Memory B cell (primary cell): ENCODE measurements at places on chromosomes 6 and 20.

GRCh38 chr20:54251096-54251495, 43.2 kb downstream of the PFDN4 start:
- DNase-seq: no peak

DNA sequence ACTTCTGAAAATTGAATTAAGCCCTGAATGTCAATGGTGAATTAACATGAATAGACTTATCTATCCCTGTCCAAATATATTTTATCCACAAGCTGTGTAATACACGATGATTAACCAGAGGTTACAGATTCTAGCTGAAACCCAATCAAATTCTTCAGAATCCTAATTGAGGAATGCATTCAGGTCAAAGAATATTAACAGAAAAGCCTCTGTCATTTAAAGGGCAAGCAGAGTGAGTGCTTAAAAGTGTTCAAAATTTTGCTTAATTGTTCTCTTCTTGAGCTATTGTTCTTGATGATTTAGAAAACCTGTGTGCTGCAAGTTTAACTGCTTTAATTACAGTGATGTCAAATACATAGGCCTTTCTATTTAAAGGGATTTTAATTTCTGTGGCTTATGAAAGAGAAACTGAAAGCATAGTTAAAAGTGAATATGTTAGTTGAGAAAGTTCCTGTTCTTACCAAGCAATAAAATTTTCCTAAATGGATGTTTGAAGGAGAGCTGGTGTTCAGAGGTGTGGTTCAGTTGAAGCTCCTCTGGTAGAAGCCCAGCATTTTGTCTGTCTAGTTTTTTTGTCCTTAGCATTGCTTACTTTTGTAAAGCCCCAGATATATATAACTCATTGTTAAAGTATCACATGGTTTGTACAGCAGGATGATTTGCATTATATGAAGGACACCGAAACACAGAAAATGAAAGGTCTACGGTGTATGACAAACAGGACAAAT, 466.3 kb upstream of the PLCB4 start:
- no peak for DNase-seq

GRCh38 chr6:110017946-110018345, 39.8 kb downstream of the GPR6 start:
- DNase-seq: no peak

GRCh38 chr6:17633465-17634188, 33.5 kb downstream of the FAM8A1 start:
- DNase-seq: no peak

GRCh38 chr20:10674684-10675449, 1.1 kb upstream of the JAG1 start:
- peak; percentile 20 for DNase-seq

DNA sequence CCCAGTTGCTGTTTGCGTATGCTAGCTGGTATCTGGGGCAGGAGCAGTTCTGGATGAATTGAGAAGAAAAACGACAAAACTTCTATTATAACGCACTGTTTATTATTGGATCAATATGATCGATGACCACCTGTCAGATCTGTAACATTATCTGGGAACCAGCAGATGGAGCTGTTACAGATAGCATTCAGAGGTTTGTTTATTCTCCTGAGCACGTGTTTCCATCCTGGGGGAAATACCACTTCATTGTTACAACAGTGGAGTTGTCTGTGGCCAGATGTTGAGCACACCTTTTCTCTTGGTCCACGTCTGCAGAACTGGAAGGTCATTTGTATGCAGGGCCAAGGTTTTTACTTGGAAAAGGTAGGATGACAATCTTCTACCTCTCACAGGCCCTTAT, 16.0 kb upstream of the NKX2-2 start:
- no peak for DNase-seq

DNA sequence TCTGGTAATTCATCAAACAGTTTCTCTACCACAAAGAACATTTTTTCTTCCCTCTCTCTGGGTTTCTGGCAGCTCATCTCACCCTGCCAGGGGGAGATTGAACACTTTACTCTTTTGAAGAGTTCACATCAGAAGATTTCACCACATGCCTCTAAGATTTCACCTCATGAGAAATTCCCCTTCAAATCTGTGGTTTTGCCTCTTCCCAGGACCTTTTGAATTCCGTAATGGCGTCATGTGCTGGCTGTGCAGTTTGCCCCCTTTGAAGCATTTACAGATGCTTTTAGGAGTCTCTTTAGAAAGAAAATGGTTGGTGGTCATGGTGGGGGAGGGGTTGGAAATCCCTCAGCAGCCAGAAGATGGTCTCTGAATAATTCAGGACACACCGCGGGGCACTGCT, 486.1 kb downstream of the QKI start:
- DNase-seq: no peak

GRCh38 chr6:8086755-8087306, 15.5 kb downstream of the EEF1E1 start:
- DNase-seq: no peak

- no peak for DNase-seq
Observed at GRCh38 chr6:129647044-129647443, 62.9 kb downstream of the ARHGAP18 start.

DNA sequence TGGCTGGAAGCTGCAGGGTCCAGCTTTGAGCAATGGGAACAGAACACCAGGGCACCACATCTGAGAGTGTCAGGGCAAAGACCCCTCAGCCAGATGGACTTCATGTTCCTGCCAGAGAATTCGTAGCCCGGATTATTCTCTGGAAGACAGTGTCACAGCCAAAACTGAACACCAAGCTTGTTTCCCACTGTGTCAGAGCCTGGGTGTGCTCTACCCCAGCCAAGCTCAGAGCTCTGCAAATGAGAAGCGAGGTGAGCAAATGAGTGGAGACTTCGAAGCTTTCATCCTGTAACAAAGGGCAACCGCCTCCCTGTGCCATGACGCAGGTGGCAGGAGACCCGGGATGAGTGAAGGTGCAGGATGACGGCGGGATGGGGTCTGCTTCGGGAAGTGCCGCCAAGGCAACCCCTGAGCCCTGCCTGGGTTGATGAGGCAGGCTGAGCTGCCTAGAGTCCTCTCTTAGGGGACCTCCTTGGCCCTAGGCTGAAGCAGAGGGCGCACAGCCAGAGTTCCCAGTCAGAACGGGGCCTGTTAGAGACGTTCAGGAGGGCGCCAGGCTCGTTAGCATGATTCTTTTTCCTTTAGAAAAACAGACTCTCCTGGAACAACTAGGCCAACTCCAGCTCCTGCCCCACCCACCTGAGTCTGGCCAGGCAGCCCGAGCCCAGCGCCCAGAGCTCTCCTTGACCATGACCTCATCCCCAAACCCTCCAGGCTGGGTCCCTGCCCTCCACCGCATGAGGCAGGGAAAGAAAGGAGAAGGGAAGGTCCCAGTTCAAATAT, 187.7 kb downstream of the SOD2 start:
- no peak for DNase-seq

- DNase-seq: no peak
Observed at GRCh38 chr6:3415082-3415453, 41.8 kb downstream of the SLC22A23 start.

DNA sequence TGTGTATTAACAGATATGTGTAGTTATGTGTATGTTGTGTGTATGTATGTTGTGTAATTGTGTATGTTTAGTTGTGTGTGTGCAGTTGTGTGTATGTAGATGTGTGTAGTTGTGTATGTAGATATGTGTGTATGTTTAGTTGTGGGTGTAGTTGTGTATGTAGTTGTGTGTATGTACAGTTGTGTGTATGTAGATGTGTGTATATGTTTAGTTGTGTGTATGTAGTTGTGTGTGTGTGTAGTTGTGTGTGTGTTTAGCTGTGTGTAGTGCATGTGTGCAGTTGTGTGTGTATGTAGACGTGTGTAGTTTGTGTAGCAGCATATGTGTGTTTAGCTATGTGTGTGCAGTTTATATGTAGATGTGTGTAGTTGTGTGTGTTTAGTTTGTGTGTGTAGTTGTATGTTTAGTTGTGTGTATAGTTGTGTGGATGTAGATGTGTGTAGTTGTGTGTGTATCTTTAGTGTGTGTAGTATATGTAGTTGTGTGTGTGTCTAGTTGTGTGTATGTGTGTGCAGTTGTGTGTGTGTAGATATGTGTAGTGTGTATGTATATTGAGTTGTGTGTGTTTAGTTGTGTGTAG, 16.3 kb downstream of the SIRT5 start:
- no peak for DNase-seq

GRCh38 chr6:4647414-4648365, 128.5 kb upstream of the CDYL start:
- peak; percentile 3 for DNase-seq

GRCh38 chr20:41169162-41169690, 31.9 kb downstream of the PLCG1 start:
- DNase-seq: no peak

DNA sequence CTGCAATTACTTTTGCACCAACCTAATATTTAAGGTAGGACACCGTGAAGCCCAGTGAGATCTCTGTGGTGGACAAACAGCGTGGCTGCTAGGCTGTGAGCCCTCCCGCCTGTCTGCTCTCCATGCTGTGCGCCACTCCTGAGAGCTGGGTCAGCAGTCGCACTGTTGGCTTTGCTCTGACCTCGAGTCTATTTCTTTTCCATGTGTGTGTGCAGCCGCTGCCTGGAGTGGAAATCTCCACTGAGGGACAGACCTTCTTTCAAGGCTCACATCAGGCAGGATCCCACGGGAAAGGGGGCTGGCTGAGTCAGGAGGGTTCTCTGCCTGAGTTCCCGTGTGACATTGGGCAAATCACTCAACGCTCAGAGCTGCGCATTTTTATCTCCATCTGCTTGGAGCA, 27.1 kb downstream of the RIPOR3 start:
- DNase-seq: no peak

GRCh38 chr6:25472306-25472705, 179.7 kb upstream of the SCGN start:
- no peak for DNase-seq

DNA sequence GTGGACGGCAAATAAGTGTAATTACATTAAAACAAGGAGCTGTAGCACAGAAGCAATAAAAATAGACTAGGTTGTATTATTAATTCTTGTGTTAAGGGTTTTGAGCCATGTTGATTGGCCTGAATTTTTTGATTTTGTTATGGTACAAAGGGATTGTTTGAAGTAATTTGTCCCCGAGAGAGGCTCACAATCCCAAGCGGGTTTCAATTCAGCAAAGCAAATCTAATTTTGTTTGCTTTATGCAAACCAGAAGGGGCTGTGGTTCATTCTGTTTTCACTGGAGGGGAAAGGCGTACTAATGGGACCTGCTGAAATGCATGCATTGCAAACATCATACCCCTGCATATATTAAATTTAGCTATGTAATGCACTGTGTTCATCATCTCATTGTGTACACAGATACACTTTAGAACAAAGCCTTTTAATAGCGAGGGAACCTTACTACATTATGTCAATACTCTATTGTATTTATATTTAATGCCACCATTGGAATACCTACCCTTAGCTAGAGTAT, 379.5 kb upstream of the POU3F2 start:
- no peak for DNase-seq

DNA sequence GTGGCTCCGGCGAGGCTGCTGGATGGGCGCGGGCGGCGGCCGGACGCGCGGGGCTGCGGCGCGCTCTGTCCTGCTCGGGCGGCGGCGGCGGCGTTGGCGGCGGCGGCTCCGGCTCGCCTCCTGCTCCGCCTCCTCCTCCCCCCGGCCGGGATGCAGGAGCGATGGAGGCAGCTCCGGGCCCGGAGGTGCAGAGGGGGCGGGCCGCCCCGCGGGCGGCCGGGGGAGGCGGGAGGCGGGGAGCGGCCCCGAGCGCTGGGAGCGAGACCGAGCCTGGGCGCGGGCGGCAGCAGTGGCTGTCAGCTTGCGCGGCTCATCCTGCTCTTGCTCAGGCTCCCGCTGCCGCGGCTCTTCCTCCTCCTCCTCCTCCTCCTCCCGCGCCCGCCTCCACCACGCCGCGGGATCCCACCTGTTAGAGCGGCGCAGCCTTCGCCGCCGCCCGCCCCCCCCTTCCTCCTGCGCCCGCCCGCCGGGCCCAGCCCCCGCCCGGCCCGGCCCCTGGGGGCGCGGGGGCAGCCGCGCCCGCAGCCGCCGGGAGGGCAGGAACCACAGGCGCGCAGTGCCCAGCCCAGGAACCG, at the start of gene NOL4L:
NOL4L (minus strand) TSS at position 323 of the 575 bp plus-strand sequence. CDS start 443 bp downstream, outside the sequence.
- DNase-seq: no peak

GRCh38 chr6:42453654-42454427, 2.1 kb upstream of the TRERF1 start:
- DNase-seq: no peak

DNA sequence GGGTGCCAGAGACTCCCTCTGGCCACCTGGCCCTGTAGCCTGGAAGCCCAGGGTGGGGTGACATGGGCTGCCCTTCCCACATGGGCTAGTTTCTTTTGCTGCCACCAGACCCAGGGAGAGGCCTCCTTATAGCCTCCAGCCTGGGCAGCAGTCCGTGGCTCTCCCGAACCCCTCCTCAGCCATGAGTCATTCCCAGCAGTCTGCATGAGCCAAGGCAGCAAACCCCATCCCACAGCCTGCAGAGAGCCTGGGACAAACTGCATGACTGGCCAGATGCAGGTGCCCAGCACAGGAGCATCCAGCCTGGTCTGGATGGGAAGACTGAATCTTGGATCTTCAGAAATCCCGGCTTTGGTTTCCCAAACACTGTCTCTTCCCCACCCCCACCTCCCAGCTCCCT, 75.7 kb downstream of the MRPL14 start:
- no peak for DNase-seq

GRCh38 chr6:149859368-149859767, 4.8 kb downstream of the LRP11 start:
- no peak for DNase-seq

DNA sequence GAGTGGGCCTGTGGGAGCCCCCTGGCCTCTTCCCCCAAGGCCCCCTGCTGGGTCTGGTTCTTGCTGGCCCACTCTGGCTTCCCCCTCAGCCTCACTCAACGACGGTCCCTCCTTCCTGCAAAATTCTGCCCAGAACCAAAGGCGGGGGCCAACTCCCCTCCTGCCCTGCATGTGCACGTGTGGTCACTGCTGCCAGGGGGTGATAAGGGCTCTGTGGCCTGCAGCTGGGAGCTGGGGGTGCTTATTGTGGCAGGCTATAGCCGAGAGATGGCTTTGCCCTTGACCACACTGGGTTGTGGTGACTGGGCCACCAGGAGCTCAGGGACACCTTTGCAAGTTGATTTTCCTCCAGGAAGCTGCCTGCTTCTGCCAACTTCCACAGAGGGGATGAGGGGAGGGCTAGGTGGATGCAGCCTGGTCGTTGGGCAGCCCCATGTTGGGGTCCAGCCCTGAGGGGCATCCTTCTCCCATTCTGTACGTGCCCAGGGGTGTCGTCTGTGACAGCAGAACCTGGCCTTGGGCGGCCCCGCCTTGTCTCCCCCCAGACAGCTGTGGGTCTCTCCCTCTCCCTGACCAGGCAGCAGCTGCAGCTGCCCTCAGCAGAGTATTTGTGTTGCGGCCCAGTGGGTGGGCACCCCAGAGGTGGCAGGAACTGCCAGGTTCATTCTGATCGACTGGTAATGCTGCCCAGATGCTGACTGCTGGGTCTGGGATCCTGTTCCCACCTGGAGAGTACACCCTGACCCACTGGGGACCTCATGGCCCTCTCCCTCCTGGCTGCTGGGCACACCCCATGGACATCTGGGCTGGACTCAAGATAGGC, 5.6 kb downstream of the TCEA2 start:
- DNase-seq: no peak

GRCh38 chr6:15489261-15489962, 173.4 kb downstream of the DTNBP1 start:
- DNase-seq: no peak

- DNase-seq: no peak
Observed at GRCh38 chr6:148998704-148999103, 251.9 kb downstream of the UST start.

- DNase-seq: no peak
Observed at GRCh38 chr6:41100871-41101287, 28.1 kb downstream of the NFYA start.
